GM23248 (cell line): ENCODE measurements at places on chromosomes 1 and 21.

GRCh38 chr1:32906654-32907053 lies 5.5 kb upstream of the TMEM54 start:
- DNase-seq, result no peak

DNA sequence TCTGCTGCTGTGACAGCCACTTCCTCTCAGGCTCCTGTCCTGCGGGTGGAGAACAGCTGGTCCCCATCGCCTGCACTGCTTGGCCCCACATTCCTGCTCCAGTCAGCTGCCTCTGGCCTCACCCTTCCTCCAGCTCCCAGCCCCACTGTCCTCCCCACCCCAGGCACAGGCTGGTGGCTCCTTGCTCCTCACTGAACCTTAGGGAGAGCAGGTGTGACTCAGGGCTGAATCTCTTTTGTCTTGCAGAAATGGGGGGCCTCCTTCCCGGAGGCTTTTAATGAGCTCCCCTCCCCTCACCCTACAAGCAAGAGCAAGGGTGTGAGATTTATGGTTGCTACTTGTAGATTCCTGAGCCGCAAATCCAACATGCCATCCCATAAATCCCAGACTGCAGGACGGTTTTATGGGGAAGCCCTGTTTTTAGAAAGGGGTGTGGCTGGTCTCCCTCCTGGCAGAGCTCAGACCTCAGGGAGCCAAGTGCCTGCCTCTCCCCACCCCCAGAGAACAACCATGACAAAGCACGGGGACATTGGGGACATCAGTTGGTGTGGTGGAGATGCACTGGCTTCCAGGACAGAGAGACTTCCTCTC lies 15.2 kb downstream of the CDK18 start:
- DNase-seq, result no peak

DNA sequence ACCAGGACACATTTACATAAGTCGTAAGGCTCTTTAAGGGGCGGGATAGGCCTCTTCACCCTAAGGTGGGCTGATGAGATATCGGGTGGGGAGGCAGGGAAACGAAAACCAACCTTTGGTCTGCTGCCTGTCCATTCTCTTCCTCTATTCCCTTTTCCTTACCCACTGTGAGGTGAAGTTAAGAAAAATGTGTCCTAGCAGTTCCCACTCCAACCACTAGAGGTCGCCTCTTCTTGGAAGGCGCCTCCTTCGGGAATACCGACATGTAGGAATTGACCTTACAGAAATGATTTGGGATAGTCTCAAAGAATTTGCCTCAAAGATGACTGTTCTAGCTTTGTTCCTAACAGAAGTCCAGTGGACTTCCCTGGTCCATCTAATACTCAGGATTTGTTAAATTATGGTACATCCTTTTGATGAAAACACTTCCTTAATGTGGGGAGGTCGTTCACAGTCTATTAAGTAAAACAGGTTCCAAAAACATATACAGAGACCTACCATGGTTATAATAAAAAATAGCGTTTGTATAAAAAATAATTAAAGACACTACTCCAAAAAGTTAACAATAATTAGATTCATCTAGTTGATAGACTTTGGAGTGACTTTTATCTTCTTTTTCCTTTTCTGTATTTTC lies 14.1 kb downstream of the AZIN2 start:
- DNase-seq, result peak; percentile 69

DNA sequence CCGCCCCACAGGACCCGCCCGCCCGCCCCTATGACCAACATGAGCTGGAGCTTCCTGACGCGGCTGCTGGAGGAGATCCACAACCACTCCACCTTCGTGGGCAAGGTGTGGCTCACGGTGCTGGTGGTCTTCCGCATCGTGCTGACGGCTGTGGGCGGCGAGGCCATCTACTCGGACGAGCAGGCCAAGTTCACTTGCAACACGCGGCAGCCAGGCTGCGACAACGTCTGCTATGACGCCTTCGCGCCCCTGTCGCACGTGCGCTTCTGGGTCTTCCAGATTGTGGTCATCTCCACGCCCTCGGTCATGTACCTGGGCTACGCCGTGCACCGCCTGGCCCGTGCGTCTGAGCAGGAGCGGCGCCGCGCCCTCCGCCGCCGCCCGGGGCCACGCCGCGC lies 7.9 kb upstream of the IBA57 start:
- DNase-seq, result no peak

DNA sequence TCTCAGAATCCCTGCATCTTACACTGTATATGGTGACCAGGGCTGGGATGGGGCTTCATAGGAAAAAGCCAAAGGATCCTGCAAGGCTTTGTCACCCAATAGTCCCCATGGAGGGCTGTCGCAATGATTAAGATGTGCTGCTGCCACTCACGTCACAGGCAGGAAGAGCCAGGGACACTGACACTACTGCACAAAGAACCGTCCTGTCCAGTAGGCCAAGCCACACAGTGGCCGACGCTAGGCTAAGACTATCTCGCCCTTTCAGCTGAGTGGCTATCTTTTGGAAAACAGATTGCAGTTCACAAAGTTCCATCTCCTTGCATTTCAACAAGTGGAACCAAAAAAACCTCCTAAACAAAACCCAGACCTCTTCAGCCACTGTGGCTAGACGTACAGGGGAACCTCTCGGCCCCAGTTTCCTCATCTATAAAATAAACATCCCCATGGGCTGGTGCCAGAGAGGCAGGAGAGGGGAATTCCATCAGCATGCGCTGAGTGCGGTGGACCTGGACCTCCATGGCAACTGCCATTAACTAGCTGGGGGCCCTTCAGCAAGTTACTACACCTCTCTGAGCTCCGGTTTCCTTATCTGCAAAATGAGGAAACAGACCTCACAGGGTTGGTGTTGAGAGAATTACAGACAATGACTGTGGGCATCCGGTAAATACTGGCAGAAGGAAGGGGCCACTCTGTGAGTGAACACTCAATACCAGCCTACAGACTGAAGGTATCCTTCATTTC lies 8.7 kb downstream of the CAPZB start:
- no peak for DNase-seq

GRCh38 chr1:125065821-125066180 lies 3881.0 kb downstream of the SRGAP2C start:
- DNase-seq, result no peak

GRCh38 chr1:237269938-237270337 lies 228.0 kb downstream of the RYR2 start:
- DNase-seq, result no peak

DNA sequence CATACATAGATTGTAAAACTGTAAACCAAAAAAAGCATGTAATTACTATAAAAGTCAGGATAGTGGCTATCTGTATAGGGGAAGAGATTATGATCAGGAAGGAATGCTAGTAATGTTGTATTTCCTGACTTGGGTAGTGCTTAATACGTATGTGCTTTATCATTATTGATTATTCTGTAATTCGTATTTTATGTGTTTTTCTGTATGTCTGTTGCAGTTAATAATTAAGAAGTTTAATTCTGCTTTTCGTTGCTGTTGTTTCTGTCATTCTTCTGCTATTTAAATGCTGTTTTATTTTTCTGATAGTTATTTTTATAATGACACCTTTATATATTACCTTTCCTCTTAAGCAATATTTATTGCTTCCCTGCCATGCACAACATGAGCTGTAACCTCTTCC lies 29.3 kb upstream of the TRIM33 start:
- DNase-seq, result no peak

- DNase-seq, result no peak
These were observed 18.6 kb upstream of the SLC16A1 start for GRCh38 chr1:112974646-112975045.
